Endothelial cell (in vitro differentiated cells): ENCODE measurements at places on chromosomes 5 and 9. TPM values are rescaled to one million over a fixed set of nuclear protein-coding genes. Genes with fewer than 3 reads are reported as not detected.

The UAP1L1 gene
- total RNA-seq = 3.2 TPM

The DAB2 gene
- total RNA-seq = 70.7 TPM

The IL9 gene
- total RNA-seq = not detected

The SCGB3A2 gene
- 1.4 TPM for total RNA-seq

The AGXT2 gene
- total RNA-seq = not detected

The TMEM171 gene
- total RNA-seq = not detected

The MLANA gene
- not detected for total RNA-seq

The SLC34A3 gene
- not detected for total RNA-seq

The GPR107 gene
- 63.5 TPM for total RNA-seq

The MAMDC4 gene
- 10.0 TPM for total RNA-seq

GRCh38 chr9:91864380-91864779 is 85.6 kb downstream of the ROR2 start:
- DNase-seq = no peak

GRCh38 chr5:33793276-33793675 is 98.5 kb downstream of the ADAMTS12 start:
- DNase-seq = no peak

DNA sequence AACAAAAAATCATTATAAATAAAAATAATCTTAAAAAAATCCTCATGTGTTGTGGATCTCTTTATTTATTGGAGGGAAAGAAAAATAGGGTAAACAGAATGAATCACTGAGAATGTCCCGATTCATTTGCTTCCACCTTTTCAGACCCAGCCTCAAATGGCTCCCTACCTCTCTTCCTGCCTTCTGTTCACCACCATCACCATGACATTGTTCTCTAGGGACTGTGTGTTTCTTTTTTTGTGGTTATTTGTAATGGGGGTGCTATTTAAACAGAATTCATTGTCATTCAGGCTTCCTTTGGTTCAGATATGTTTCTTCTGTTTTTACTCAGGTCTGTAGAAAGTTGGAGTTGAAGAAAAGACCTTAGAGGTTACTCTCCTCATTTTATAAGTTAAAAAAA is 198.2 kb downstream of the KIF4B start:
- DNase-seq = no peak

DNA sequence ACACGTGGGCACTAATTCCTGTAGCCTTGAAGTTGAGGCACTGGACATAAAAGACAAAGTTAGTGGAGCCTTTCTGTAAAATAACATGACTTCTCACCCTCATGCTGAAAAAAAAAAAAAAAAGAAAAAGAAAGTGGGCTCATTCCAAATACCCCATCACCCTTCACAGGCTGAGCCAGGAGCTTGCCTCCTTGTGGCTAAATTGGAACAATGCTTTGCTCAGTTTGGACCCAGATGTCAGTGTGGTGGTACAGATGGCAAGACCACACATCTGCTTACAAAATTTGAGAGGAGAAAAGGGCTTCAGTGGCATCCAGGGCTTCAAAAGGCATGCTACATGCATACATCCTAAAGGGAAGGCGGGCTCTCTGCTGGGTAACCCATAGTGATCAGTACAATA is 342.8 kb downstream of the EBF1 start:
- DNase-seq = no peak

GRCh38 chr9:107700847-107701246 is 211.3 kb upstream of the KLF4 start:
- DNase-seq = no peak

DNA sequence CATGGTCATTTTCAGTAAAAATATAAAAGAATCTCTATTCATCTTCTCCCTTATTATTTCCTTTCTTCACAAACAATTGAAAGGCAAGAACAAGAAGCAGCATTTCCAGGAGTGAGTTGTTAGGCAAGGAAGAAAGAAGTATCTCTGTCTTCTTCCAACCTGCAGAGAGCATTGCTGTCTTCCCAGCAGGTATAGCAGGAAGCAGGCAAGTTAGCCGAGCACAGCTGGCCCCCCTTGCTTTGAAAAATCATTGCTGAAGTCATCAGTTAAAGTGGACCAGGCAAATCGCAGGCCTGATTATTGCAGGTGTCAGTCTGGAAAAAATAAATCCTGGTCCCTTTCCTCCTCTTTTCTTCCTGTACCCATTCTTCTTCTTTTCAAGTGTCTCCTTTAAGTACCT is 353.1 kb upstream of the BRINP1 start:
- DNase-seq = no peak

GRCh38 chr5:179345433-179346321 is at the start of gene ADAMTS2:
Gene ADAMTS2, minus strand, starts transcription at chr5:179345461. Its CDS starts 133 bp downstream, at chr5:179345328.
- DNase-seq = no peak

DNA sequence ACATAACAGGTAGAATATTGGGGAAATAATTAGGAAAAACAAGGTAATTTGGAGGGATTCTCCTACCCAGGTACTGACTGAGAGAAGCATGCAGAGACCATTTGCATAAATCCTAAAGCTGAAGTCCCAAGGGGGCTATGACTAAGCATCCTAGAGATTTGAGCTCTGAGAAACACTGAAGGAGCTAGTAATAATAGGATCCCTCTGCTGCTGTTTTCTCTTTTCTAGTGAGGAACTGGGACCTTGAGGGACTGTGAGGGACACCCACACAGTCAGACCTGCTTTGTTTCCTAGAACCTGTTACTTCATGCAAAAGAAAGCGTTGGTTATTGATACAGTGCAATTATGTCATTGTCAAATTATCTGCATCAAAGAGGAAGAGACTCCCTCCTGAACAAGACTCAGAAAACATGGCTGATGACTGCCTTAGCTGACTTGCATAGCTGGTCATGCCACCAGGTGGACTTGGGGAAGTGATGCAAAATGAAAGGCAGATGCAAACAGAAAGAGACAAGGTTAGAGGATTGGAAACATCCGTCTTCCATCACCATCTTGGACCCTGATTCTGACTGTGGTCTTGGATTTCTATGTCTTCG is 335.4 kb downstream of the NTRK2 start:
- no peak for DNase-seq

- DNase-seq = no peak
Measured at GRCh38 chr5:59757442-59757841, 136.1 kb downstream of the PDE4D start.

- DNase-seq = peak; percentile 86
Measured at GRCh38 chr9:33466565-33467495, 6.9 kb downstream of the NOL6 start.

DNA sequence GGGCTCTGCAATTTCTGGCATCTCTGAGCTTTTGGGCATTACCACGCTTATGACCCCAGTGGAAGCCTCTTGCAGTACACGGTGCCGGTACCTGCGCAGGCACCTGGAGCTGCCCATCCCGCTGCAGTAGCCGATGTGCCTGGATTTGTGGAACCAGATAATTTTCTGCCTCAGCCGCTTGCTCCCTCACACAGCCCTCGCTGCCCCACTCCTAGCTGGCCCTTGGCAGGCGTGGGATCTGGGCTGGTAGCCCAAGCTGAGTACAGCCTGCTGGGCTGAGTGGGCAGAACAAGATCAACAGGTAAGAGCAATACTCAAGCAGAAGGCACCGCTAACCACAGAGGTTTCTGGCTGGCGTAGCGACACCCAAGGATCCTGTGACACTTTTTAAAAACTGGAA is 1808.8 kb upstream of the ACO1 start:
- DNase-seq = no peak

DNA sequence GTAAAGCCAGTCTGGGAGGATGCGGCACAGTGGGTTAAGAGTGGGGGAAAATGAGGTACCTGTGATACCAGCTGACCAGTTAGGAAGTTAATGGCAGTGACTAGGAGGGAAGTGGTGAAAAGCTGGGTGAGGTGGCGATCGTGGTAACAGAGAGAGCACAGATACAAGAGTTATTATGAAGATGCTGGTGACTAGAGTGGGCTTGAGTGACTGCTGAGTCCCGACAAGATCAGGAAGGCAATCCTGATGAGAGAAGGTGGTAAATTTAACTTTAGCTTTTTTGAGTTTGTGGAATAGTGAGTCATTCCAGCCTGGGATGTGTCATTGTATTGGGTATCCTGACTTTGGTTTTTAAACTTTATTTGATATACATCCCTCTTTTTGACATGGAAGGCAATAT is 38.8 kb downstream of the CMYA5 start:
- DNase-seq = no peak

GRCh38 chr9:89524963-89525362 is 27.1 kb upstream of the SEMA4D start:
- no peak for DNase-seq

DNA sequence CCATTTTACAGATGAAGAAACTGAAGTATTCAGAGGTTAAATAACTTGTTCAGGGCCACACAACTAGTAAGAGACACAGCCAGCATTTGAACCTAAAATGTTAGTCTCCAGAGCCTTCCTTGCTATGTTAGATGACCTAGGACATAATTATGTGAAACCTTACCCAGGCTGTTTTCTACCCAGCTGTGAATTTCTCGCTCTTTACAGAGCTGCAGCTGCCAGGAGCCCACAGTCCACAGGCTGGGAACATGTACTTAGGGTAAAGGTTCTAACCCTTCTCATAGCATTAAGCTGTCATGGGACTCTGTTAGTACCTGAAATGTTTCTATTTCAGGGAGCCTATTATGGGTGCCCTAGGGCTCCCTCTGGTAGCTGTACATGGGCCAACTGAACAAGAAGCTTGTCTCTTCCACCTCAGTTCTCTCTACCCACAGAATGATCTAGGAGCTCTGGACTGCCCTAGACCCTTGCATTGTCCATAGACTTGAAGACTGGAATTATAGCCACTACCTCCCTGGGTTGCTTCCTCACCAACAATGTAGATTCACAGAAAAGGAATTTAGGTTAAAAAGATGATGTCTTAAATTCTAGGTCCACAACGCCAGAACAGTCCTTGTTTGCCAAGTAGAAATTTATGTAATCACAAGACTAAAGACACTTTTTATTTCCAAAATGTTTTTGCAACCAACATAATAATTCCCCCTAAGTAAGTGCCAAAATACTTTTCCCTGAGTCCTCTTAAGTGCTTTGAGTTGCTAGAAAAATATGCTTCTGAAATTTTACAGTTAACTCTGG is 262.9 kb downstream of the PIK3R1 start:
- no peak for DNase-seq

- DNase-seq = no peak
Measured at GRCh38 chr5:2562036-2562435, 189.4 kb downstream of the IRX2 start.

- DNase-seq = no peak
Measured at GRCh38 chr5:142795251-142795650, 25.1 kb downstream of the ARHGAP26 start.

DNA sequence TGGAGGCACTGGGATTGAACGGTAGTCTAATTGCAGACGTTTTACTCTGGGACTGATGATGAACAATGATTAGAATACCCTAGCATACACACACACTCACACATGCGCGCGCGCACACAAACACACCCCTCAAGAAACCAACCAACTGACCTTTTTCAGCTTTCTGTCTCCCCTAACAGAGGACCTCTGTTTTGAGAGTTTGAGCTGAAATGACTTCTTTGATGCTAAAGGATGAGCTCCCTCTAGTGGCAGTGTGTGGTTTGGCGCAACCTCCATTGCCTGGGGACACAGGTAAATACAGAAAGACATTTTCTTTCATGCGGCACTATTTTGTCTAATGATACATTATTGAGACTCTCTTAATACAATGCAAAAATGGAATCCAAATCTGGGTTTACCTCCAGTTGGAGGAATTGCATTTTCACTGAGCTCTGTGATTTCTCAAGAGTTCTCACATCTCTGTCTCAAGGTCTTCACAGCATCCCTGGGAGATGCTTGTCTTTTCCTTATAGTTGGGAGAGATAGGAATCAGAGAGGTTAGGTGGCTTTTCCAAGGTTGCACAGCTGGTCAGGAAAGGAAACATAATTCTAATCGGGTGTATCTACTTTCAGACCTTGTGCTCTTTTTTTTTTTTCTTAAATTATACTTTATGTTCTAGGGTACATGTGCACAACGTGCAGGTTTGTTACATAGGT is 187.5 kb downstream of the TMEM38B start:
- peak; percentile 71 for DNase-seq

- no peak for DNase-seq
Measured at GRCh38 chr5:135271533-135272310, 127.3 kb downstream of the MACROH2A1 start.

GRCh38 chr9:5851445-5851844 is 18.5 kb upstream of the ERMP1 start:
- no peak for DNase-seq

- DNase-seq = no peak
Measured at GRCh38 chr9:109967651-109968642, 187.9 kb downstream of the PALM2AKAP2 start.

DNA sequence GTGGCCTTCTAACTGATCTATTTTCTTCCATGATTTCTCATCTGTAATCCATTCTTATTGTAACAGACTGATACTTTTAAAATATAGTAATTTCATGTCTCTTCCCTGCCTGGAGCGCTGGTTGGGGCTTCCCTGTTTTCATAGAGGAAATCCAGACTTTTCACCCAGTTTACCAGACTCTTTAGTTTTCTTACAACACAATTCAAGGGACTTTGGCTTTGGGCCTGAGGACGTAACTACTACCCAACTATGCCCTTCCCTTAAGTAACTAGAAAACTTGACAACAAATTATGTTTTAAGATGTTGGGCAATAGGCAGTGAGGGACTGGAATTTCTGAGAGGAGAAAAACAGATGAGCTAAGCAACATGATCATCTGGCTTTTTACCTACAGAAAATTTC is 289.6 kb downstream of the FGF10 start:
- DNase-seq = no peak

GRCh38 chr5:133934822-133935666 is 33.4 kb downstream of the C5orf15 start:
- DNase-seq = no peak

DNA sequence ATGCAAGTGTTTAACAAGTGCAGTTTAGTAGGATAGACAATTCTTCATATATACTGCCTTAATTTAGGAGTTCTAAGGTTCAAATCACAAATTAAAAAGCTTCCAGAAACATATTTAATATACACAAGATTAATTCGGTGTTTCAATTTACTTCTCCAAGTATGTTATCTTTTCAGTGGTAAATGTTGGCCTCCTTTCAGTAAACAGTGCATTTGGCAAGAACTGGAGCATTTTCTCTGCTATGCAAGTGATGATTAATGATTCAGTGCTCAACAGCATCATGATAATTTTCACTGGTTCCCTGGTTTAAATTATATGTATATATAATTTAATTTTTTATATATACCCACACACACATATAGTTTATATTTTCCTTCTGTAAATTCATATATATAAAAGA is 541.7 kb downstream of the EFNA5 start:
- no peak for DNase-seq

DNA sequence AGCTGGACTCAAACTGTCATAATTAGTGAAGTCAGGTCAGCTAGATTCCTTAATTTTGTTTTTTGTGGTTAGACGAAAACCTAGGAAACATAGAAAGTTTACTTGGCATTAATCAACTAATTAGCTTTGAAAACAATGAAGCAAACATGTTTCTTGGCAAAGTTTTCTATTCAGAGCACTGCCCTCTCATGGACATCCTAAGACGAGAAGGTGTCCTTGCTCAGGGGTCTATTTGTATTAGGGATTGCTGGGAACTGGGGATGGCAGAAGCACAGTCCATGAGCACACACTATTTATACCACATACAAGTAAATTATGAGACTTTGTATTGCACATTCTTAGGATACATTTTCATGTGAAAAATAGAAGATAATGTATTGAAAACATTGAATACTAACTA is 49.7 kb downstream of the POC5 start:
- no peak for DNase-seq
